ENCODE measurements at places on chromosomes 6 and 20.

- no peak for DNase-seq
These were observed 14.2 kb downstream of the TRAF3IP2 start for GRCh38 chr6:111591370-111591900.

GRCh38 chr20:62576815-62577489 lies 65.4 kb upstream of the SLCO4A1 start:
- DNase-seq, result no peak

DNA sequence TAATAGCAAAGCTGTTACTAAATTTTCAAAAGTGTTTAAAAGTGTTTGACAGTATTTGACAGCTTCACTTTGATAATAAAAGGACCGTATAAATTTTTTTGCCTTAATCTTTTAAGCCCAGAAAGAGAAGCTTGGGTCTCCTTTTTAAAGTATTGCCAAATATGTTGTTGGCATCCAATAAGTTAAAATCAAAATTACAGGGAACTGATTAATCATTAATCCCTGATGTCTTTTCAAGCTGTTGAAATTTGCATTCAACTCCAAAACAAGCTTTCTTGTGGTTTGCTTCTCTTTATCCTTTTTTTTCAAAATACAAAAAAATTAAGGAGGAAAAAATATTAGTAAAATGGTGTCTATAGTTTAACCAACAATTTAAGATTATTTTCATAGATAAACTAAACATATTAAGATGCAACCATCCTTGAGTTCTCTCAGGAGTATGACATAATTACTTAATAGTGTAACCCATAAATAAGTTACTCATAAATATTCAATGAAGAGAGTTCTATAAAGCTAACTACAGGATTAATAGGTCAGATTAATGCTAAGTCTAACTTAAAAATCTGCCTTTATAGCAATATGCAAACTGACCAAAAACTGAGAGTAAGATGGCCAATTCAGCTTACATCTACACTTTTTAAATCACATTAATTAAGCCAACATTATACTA lies 27.0 kb upstream of the CALHM6 start:
- no peak for DNase-seq

DNA sequence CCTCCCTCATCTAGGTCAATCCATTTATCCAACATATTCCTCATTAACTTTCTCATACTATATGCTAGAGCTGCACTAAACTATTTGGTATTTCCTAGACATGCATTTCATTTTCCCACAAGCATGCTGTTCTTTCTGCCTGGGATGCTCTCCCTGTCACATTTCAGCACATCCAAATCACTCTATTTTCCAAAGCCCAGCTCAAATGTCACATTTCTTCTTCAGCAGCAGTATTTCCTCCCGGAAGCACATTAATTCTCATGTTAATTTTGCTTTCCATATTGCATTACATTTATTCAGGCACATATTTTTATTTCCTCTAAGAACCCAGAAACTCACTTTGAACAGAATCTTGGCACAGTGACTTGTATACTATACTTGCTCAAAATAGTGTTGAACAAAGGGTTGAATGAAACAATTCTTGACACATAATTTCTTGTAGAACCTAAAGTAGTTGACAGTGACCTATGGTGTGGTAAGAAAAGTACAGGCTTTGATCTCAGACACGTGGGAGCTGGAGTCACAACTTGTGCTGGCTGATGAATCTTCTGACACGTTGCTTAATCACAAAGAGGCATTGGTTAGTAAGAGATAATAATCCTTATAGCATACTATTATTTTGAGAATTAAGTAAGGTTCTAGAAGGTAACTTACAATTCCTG lies 30.8 kb upstream of the CD2AP start:
- no peak for DNase-seq

DNA sequence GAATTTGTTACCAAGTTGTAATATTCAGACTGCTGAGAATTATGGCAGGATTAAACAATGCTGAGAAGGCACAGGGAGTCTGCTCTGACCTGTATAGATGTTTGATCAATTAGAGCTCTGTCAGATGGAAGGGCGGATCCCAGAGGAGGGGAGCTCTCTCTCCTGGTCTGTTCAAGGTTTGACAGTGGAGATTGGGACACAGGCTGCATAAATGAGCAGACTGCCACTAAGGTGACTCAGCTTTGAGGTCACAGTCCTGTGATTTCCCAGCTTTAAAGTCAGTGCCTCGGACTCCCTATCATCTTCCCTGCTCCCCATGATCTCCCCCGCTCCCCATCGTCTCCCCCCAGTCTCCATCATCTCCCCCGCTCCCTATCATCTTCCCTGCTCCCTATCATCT lies 59.2 kb upstream of the SLC22A23 start:
- no peak for DNase-seq

- no peak for DNase-seq
These were observed 312.9 kb downstream of the SAMD5 start for GRCh38 chr6:147821295-147821897.

DNA sequence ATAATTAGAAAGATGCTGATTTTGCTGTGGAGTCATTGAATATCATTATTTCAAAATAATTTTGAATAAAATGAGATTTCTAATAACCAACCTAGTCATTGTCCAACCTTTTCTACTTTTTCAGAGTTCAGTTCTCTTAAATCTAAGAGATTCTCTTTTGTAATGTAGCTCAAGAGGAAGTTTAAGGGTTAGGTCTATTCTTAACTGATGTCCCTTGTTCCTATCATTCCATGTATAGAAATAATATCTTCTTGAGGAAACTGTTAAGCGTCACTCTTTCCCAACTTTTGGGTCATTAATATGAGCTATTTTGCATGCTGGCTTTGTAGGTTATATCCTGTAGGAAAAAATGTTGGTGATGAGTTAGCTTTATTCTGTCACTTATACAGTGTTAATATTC lies 27.0 kb downstream of the RNF144B start:
- no peak for DNase-seq

DNA sequence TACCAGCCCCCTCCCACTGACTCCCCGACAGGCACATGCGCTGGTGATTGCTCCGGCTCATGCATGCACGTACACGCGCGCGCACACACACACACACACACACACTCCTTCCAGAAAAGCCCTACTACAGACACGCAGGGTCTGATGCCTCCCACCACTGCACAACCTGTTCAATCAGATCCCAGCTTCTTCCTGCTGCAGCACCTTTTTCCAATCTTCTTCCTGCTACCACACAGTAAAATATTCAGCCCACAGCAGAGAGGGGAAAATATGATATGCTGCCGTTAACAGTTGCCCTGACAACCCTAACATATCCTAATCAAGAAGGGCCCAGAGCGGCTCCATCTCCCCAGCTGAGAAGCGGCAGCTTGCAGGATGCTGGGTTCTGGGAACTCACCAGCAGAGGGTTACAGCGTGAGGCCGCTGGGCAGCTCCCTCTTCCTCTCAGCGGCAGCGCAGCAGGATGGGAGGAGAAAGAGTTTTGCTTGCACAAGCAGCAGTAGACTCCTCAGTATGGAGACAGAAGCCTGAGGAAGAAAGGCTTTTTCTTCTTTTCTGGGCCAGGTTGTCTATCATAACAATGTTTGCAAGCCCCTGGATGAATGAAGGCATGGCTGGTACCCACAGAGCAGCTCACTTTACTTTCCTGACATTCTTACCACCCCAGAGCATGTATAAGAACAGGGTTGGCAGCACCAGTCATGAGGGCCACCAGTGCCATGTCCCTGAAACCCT lies 23.9 kb downstream of the MAP7 start:
- DNase-seq, result peak; percentile 32

- no peak for DNase-seq
These were observed 216.8 kb downstream of the TMEM242 start for GRCh38 chr6:157106487-157106886.

- no peak for DNase-seq
These were observed 893 bp downstream of the POLR1H start for GRCh38 chr6:30061858-30062458.

- no peak for DNase-seq
These were observed 8.1 kb upstream of the TSPYL1 start for GRCh38 chr6:116287689-116288282.

DNA sequence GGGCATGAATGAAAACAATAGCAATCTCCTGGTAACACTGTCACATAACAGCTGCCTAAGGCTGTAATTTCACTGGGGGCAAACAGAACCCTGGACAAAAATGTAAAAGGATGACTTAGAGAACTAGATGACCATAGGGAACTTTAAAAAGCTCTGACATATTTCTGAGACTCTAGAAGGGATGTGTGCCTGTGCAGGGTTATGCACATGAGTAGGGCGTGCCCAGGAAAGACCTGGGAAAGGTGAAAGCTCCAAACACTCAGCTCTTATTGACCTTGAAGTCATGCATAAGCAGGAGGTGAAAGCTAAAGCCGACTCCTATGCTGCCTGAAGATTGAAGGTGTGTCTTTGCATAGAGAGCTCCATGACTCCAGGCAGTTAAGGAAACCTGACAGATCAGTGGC lies 118.4 kb upstream of the BTBD3 start:
- no peak for DNase-seq

GRCh38 chr6:168025831-168026710 lies 28.6 kb downstream of the KIF25 start:
- no peak for DNase-seq

DNA sequence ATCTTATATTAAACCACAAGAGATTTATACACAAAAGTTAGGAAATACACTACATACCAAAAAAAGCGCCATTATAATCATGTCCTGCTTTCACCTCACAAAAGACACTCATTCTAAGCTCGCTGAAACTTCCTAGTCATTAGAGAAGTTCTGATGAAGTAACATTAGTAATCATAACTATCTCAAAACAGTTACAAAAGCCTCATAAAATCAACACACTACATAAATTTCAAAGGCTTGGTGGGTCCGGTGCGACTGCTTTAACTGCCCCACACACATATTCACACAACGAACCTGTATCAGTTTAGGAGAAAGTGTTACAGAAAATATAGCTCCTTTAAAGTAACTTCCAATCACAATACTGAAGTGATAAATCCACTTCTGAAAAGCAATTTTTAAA lies 1.9 kb downstream of the PHIP start:
- DNase-seq, result no peak

DNA sequence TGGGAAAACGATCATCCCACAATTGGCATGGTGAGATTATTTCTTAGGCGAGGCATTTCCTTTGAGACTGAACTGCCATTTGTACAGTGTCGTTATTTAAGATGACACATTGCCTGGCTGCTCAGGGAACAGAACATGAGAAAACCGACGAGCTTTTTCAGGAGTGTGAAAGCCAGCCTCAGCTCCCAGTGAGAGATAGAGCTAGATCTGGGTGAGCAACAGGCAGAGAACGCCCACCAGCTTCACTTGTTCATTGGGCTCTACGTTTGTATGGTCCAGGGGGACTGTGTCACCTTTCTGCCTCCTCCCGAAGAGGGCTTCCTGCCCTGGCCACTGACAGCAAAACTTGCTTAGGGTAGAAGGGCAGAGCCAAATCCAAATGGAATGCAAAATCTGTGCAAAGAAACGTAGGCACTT lies 378.1 kb downstream of the RNGTT start:
- DNase-seq, result no peak

DNA sequence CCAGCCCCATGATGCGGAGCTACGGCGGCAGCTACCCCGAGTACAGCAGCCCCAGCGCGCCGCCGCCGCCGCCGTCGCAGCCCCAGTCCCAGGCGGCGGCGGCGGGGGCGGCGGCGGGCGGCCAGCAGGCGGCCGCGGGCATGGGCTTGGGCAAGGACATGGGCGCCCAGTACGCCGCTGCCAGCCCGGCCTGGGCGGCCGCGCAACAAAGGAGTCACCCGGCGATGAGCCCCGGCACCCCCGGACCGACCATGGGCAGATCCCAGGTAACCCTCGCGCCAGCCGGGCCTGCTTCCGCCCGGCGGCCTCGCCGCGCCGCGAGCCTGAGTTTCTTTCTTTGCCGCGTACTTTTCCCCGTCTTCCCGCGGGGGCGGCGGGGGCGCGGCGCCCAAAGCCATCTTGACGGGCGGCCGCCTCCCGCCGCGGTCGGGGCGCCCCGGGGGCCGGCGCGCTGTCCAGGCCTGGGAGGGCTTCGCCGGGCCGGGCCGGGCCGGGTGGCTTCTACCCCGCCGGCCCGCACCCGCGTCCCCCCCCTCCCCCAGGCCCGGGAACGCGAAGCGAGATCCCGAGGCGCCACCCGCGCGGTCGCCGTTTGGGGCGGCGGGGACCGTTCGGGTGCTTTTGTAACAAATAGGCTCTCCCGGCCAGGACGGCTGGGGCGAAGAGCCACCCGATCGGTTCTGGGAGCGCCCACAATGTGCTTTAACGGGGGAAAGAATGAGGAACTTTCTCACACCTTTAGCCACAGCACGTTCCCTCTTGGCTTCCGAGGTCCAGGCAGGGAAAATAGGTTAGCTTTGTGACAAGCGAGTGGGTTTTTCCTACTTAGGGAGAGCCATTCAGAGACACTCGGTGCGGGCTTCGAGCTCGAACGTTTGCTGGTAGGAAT lies 2.3 kb downstream of the ARID1B start:
- DNase-seq, result no peak

DNA sequence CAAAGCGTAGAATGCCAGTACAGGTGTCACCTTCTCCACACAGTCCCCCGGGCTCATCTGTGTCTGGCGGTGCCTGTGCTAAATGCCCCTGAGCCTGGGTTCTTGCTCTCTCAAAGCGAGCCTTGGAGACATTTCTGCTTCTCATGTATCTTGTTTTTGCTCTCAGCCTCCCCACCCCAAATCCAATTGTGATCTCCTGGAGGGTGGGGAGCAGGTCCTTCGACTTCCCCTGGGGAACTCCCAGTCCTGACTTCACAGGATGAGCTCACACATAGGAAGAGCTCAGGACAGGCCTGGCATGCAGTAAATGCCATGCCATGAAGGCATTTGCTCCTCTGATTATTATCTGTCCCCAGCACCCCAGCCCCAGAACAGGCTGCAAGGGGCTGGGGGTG lies 58.1 kb downstream of the NOL4L start:
- DNase-seq, result no peak

- DNase-seq, result no peak
These were observed 644 bp downstream of the RBL1 start for GRCh38 chr20:37095108-37095598.

- no peak for DNase-seq
These were observed 1514.8 kb upstream of the DEFB115 start for GRCh38 chr20:29742699-29743100.

DNA sequence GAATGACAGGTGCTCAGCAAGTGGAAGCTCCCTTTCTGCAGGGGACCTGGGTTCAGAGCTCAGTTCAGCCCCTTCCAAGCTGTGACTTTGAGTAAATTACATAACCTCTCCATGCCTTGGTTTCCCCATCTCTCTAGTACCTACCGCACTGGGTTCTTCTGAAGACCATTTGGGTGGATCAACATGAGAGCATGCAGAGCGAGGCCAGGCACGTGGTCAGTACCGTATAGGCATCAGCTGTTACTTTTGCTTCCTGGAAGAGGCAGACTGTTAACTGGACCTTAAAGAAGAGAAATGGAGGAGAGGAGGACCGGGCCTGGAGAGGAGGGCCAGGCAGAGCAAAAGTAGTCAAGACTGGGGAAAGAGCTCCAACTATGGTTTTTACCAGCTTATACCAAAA lies 1.7 kb upstream of the MYLK2 start:
- no peak for DNase-seq

DNA sequence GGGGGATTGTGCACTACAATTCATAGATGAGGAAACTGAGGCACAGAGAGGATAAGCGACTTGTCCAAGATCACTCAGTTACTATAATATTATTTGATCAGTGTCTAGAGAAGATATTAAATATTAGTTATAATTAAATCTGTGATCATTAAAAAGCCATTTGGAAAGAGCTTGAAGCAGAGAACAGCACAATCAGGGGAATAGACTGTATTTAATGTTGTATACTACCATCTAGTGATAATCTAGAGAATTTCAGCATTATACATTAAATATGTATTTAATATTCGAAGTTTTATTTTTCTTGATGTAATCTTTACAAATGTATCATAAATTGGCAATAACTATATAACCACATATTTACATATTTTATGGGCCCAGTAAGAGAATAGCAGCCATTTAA lies 20.1 kb upstream of the MTCL3 start:
- no peak for DNase-seq
